ENCODE measurements at places on chromosomes 7 and 10.

DNA sequence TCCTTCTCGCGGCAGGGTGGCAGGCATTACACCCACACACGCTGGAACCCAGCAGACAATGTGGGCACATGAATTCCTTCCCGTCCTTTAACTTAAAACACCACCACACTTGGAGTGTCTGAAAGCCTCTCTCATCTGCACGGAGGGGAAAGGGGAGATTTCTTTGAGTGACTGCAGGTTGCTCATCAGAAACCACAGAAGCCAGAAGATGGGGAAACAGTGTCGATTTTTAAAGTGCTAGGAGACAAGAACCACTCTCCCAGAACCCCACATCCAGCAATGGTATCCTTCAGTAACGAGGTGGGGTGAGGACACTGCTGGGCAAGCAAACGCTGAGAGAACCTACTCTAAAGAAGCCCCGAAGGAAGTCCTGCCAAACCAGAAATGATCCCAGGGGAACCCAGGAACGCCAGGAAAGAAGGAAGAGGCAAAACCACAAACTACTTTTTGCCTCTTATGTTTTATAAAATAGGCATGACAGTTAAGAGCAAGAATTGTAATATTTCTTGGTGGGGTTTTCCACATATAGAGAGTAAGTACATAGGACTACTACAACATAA lies 254.3 kb downstream of the ELFN1 start:
- DNase-seq = peak; percentile 93

GRCh38 chr10:131860806-131861440 lies 39.9 kb upstream of the PPP2R2D start:
- no peak for DNase-seq

DNA sequence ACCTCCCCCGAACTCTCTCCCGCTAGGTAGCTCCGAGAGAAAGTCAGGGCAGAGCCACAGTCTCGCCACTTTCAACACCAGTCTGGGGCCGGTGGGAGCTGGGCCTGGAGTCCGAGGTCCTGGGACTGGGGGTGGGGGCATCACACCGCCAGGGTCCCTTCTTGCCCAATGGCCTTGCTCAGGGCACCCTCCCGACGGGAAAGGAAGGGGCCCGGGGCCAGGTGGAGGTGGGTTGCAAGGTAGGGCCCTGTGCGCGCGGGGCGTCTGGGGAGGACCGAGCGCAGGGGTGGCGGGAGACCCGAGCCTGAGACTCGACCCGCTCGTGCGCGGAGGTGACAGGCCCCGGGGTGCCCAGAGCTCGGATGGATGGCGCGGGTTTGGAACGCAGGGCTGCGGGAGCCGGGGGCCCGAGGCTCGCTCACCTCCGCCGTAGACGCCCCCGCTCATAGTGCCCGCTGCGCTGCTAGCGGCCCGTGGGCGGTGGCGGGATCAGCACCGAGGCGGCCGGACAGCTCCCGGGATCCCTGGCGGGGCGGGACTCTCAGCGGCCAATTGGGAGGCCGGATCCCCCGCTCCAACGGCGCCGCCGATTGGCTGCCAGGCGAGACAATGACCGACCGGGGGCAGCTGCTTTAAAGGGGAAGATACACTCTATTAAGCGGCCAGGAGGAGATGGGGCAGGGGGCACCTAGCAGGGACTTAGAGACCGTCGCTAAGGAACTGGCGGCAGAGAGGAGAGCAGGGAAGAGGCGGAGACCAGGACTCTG lies at the start of gene ACTL6B:
ACTL6B (minus strand) TSS at position 541 of the 767 bp plus-strand sequence; CDS start at position 447, 94 bp downstream.
- peak; percentile 53 for DNase-seq

GRCh38 chr7:131011432-131011742 lies 277.4 kb upstream of the KLF14 start:
- no peak for DNase-seq

- DNase-seq = no peak
Observed at GRCh38 chr10:61606959-61607907, 55.5 kb upstream of the CABCOCO1 start.

- no peak for DNase-seq
Observed at GRCh38 chr7:95777269-95777668, 4.9 kb downstream of the DYNC1I1 start.

DNA sequence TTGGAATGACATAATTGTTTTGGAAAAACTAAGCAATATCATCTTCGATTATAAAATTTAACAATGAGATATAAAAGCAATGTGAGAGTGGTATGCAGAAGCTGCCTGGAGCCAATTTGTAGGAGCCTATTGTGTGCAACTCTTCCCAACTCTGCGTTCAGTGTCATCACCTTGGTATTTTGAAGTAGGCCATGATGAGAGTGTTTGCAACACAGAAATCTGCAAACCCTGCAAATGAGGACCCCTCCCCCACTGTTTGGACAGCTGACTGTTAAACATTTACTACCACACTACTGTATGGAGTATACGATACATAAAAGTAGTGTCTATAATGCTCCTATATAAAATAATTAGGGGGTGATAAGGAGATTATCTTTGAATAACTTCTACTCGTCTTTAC lies 531.3 kb downstream of the ATRNL1 start:
- DNase-seq = peak; percentile 57

GRCh38 chr7:73919694-73920375 lies 58.9 kb downstream of the TMEM270 start:
- no peak for DNase-seq

- DNase-seq = no peak
Observed at GRCh38 chr10:66931949-66932343, 6.1 kb downstream of the LRRTM3 start.

DNA sequence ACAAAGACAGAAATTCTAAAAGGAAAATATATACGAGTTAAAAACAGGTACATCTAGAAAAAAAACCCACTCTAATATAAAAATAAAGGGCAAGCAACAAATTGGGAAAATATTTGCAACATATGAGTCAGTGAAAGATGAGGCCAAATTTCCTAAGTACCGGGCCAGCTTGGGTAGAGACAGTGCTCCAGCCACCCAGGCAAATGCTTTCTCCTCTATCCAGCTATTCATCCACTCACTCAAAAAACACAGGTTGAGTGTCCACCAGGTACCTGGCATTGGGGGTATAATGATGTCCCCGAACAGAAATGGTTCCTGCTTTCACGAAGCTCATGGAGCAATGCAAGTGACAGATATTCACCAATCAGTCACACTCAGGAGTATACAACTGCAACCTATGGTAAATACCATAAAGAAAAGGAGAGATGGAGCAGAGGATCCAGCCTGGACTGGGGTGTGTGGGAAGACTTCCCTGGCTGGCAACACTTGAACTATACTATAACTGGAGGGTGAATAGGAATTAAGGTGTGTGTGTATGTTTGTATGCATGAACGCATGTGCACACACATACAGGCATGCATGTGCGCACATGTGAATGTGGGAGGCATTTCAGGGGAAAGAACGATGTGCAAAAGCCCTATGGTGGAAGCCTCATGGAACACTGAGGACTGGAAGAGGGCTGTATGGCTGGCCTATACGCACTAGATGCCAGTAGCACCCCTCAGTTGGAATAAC lies 2.3 kb downstream of the ARHGAP22 start:
- no peak for DNase-seq

DNA sequence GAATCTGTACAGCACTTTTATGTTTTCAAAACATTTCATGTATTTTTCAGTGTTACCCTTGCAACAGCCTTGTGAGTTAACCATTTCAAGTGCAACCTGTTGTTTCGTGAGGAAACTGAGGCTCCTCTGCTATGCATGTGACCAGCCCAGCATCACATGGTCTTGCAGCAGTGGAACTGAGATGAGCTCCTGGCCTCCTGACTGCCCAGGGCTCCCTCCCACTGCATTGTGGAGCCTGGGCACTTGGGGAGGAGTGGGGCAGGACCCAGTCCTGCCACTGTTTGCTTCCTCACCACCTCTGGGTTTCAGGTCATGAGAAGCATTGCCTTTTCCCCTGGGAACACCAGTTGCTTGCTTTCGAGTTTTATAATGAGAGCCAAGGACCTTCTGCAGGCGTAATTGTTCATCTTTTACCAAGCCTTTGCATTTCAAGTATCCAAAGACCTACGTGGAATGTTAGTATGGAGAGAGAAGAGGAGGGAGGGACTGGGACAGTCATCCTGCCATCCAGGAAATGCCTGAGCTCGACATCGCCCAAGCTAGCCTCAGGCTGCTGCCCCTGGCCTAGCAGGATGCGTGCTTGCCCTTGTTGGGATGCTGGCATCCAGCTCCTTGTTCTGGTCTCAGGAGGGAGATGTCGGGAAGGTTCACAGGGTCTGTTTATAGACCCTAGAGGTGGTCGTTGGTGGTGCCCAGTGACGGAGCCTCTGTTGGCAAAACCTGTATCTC lies 32.3 kb upstream of the BHLHA15 start:
- DNase-seq = no peak

- no peak for DNase-seq
Observed at GRCh38 chr7:104851268-104851667, 162.7 kb upstream of the KMT2E start.

- no peak for DNase-seq
Observed at GRCh38 chr7:144164784-144165183, 18.5 kb upstream of the CTAGE4 start.

DNA sequence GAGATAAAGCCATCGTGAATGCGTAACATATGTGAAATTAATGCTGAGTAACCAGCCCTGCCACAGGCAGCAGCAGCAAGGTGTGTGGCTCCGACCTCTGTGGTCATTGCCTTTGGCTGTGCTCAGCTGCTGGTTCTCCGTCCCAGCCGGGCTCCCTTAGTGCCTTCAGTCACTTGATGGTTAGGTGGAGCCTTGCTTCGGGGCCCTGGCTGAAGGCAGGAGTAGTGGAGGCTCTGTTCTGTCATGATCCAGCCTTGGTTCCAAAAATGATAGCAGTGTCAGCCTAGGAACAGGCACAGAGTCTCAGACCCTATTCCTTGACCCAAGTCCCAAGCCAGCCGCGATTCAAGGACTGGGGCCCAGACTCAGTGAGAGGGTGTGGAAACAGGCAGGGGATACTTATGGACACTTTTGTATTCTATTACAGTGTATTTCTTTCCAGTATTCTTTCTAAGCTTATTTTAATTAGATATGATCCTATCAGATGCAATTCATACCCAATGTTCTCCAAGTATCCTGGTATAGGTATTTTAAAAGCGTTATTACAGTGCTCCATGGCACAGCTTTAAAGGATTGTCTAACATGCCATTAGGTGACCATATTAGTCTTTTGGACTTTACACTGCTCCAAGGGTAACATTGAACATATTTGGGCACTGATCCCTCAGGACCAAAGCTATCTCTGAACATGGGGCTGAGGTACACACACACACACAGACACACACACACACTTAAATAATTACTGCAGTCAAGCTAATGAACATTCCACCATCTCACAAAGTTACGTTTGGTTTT lies 9.0 kb downstream of the SCART1 start:
- no peak for DNase-seq

GRCh38 chr7:112470194-112470593 lies 10.6 kb upstream of the LSMEM1 start:
- no peak for DNase-seq

GRCh38 chr10:21724687-21725367 lies 190.8 kb downstream of the MLLT10 start:
- peak; percentile 100 for DNase-seq

DNA sequence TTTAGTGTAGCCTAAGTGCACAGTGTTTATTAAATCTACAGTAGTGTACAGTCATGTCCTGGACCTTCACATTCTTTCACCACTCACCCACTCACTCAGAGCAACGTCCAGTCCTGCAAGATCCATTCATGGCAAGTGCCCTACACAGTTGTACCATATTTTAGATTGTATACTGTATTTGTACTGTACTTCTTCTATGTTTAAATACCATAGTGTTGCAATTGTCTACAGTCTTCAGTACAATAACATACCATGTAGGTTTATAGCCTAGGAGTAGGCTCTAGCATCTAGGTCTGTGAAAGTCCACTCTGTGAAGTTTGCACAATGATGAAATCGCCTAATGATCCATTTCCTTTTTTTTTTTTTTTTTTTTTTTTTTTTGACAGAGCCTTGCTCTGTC lies 12.0 kb downstream of the EEPD1 start:
- peak; percentile 38 for DNase-seq

- no peak for DNase-seq
Observed at GRCh38 chr7:148546857-148547256, 43.7 kb upstream of the C7orf33 start.

DNA sequence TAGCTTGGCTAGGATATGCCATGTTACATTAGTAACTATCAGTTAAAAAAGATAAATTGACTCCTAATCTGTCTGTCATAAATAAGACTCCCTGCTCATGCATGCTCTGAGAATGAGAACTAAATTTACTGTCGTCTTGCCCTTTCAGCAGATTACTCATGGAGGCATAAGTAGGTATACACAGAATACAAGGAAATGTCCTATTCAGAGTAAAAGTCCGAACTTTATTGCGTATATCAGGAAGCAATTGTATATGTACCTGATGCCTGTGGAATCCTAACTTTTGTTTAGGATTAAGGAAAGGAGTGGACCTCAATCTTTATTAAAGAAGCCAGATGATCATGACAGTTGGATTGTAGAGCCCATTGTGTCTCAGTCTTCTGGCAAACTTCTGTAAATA lies 118.6 kb downstream of the THSD7A start:
- DNase-seq = no peak

- DNase-seq = no peak
Observed at GRCh38 chr10:110170142-110170971, 37.0 kb upstream of the MXI1 start.

DNA sequence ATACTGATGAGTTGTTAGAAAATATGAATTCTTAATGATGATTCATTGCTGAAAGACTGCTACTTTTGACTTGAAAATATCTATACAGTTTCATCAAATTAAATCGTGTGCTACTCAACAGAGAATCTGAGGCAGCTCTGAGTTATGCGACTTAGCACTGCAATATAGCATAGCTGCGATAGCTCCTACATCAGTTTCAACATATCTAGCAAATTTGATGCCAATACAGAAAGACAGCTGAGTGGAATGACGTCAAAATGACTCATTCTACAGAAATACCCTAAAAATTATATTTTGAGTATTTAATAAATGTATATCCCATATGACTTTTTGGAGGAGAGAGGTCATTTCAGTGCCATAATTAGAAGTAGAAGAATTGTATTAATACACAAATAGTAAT lies 1.1 kb upstream of the TARP start:
- DNase-seq = peak; percentile 15

DNA sequence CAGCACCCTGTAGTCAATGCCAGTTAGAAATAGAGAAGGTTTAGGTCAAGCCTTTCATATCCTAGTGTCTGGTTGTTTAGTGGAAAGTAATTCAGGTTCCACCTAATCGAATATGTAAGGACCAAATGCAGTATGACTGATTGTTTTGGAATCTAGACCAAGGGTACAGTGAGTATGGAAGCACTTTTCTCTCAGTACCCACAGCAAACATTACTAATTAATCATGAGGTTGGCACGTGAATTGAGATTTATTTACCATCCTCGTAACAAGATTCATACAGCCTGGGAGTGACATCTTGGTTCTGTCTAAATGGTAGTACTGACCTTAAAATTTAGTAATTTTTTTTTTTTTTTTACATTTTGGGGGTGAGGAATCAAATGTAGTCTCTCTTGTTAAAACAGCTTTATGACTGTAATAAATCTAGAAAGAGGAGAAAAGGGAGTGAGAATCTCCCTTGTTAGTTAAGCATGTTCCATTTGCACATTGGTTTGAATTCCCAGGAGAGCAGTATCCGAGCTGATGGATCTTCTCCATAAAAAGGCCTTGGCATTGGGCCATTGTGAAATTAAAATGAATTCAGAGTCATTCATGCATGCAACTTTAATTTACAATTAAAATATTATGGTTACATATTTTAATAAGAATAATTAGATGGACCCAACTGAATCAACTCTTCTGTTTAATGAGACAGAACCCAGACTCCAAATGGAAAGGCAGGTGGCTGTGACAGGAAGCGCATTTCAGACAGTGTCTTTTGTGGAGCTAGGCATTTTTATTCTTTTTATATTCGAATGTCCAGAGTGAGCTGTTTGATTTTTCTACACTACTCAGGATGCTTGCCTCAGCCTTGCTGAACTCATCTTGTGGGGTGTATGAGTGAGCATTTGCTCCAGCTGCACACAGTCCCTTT lies 57.6 kb downstream of the SNX10 start:
- no peak for DNase-seq

Data from fibroblast of skin of right quadriceps (primary cell).